A172 (cell line): ENCODE measurements at places on chromosomes 4 and X. TPM values are rescaled to one million over a fixed set of nuclear protein-coding genes. Genes with fewer than 3 reads are reported as not detected.

CORIN gene
- not detected in 2 replicates for total RNA-seq

SHISA3 gene
- total RNA-seq, result 3.1 and 3.9 TPM in 2 replicates

LEF1 gene
- total RNA-seq, result 4.7 and 6.1 TPM in 2 replicates

SPANXA1 gene
- 1.2 and 2.1 TPM in 2 replicates for total RNA-seq

PIM2 gene
- 0.59 and 0.74 TPM in 2 replicates for total RNA-seq

PSAPL1 gene
- 0.02 TPM in 1 of 2 replicates, not detected in the other for total RNA-seq

KIAA1210 gene
- 0.10 TPM in 1 of 2 replicates, not detected in the other for total RNA-seq

AGA gene
- total RNA-seq, result 32.3 and 43.0 TPM in 2 replicates

RADX gene
- not detected in 2 replicates for total RNA-seq

MORF4L2 gene
- total RNA-seq, result 347 and 427 TPM in 2 replicates

CFAP99 gene
- total RNA-seq, result not detected in 2 replicates

CLCN4 gene
- 16.8 and 21.9 TPM in 2 replicates for total RNA-seq

FHIP1A gene
- total RNA-seq, result 3.0 and 38.0 TPM in 2 replicates

GLRA2 gene
- not detected in 2 replicates for total RNA-seq

EFNB1 gene
- 6.7 and 8.3 TPM in 2 replicates for total RNA-seq

NAA11 gene
- not detected in 2 replicates for total RNA-seq
